Stimulated activated CD4-positive, alpha-beta T cell treated with anti-CD3 and anti-CD28 coated beads, Interleukin-15, amount 100 ng/mL, for 48 hours (primary cell): ENCODE measurements at places on chromosomes 1 and 21.

DNA sequence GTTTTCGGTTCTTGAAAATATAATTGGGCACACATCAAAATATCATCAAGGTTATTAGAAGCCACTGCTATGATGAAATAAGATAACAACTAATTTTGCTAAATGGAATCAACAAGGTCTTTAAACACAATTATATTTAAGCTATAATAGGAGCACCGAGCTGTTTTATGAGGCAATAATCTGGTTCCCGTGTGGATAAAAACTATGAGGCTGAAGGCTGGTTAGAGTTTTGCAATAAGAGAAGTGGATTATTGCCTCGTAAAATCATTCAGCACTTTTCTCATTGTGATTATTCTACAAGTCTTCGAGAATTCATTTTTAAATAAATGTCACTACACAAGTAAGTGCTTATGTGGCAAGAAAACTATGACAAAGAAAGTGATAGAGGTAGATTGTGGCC, 975.7 kb upstream of the ADGRL2 start:
- no peak for DNase-seq

DNA sequence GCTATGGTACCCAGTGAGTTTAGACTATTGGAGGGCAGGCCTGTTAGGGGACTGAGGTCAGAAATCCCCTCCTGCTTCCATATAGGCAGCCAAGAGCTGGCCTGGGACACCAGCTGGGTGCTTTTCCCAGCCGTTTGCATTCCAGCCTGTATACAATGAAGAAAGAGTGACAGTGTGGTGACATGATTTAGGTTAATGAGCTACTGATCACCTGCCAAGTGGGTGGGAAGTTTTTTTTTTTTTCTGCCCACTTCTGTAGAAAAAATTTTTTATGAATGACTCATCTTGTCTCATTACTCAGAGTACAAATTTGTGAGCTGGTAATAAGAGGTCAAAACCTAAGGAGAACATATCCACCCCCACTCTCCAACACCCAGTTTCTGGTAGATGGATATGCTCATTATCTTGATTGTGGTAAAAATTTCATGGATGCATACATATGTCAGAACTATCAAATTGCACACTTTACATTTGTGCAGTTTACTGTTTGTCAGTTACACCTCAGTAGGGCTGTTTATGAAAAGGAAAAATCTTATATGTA, 16.4 kb upstream of the CGN start:
- no peak for DNase-seq

DNA sequence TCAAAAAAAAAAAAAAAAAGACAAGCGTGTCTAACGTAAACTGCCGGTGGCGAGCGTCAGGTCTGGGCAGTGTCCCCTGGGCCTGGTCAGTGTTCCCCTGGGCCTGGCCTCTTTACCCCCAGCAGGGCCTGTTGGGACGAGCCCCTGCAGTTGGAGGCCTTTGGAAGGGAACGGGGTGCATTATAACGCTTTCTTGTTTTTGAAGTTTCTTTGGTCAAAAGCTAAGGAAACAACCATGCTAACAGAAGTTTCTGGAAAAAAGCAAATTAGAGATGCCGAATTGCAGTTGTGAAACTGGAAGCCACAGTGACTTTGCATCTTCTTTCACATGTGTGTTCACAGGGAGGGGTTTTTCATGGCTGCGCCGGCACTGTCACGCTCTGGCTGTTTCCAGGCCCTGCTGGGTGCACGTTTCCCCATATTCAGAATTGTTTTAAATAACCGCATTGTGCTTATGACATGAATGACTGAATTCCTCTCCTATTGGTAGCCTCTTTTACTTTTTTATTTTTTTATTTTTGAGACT, 16.0 kb downstream of the RRP1 start:
- DNase-seq, result no peak

DNA sequence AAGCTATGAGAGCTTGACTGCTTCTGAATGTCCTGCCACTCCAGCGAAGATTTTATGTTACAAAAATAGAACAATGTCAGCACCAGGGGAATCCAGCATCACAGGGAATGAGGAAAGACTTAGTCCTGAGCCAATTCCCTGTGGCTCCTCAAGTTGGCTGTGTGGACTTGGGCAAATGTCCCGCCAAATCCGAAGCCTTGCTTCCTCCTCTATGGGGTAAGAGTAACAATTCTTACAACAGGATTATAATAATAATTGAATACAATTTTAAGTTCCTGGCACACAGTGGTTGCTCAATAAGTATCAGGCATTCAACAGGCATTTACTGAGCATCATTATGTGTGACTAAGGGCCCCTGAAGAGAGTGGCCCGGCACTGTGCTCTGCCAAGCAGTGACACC, 44.4 kb downstream of the STPG1 start:
- no peak for DNase-seq

DNA sequence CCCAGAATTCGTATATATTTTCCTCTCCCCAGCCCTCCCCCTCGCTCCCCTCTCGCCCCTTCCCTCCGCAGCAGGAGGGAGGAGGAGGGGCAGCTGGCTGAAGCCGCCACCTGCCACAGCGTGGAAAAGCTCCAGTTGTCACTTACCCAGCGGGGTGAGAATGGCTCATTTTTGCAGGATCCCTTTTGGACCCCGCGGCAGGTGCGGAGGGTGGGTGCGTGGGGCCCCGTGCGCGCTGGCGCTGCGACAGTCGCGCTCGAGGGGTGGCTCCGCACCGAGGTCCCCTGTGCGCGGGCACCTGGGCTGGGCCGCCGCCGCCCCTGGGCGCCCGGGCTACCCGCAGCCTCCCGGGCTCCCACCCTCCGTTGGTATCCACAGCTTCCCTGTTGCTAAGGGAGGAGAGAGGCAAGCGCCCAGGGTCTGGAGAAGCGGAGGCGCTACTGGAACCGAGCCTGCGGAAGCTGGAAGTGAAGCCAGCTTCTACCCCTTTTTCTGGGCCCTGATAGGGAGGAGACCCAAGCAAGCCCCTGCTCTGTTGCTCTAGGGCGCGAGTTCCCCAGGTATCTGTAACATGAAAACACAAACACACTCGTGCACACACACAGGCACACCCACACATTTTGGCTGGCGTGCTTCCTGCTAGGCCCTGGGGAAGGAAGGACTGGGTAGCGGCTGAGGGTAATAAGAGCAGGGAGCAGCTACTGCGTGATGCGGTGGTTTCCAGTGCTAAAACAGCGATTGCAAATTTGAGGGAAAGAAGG, at the start of gene ERICH3:
TSS of gene ERICH3 (minus strand) at position 442 of the 761 bp plus-strand sequence. CDS start at position 169, 273 bp downstream.
- no peak for DNase-seq

DNA sequence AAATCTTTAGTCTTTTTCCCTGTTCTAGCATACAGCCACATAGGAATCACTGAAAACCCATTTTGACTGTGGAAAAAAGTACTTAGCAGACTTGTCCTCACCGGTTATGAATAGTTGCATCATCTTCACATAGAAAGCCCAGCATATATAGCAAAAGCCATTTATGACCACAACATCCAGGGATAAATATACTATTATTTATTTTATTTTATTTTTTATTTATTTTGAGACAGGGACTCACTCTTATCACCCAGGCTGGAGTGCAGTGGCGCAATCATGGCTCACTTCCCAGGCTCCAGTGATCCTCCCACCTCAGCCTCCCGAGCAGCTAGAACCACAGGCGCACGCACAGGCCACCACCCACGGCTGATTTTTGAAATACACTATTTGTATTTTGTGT, 175.3 kb downstream of the GALNT2 start:
- no peak for DNase-seq

- DNase-seq, result no peak
These were observed 151.0 kb upstream of the KCNJ6 start for GRCh38 chr21:38067086-38067739.

- no peak for DNase-seq
These were observed 4.0 kb downstream of the ABCG1 start for GRCh38 chr21:42222821-42223390.

DNA sequence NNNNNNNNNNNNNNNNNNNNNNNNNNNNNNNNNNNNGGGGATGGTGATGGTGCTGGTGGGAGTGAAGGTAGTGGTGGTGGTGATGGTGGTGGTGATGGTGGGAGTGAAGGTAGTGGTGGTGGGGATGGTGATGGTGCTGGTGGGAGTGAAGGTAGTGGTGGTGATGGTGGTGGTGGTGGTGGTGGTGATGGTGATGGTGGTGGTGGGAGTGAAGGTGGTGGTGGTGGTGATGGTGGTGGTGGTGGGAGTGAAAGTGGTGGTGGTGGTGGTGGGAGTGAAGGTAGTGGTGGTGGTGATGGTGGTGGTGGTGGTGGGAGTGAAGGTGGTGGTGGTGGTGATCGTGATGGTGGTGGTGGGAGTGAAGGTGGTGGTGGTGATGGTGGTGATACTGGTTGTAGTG, 93.6 kb downstream of the CRYAA start:
- DNase-seq, result no peak

- DNase-seq, result no peak
These were observed 947 bp upstream of the RIT1 start for GRCh38 chr1:155912056-155912536.

GRCh38 chr1:95536501-95536900, 302.5 kb downstream of the RWDD3 start:
- no peak for DNase-seq

DNA sequence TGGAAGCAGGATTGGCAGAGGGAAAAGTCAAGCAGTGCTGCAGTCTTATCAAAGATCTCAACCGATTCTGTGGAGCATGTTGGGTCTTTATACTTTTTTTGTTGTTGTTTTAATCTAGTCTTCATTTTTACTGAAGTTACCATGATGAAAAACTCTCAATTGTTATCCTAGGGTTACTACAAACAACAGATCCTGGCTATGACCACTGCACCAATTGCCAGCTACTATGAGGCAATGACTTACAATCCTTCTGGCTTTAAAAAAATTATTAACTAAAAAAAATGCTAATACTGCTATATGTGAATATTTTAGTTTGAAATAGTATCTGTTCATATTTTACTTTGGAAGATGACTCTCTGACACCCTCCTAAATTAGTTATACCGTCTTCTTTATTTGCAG, 145.9 kb downstream of the CNIH3 start:
- no peak for DNase-seq

GRCh38 chr1:23453455-23454000, 29.0 kb upstream of the TCEA3 start:
- DNase-seq, result no peak

- no peak for DNase-seq
These were observed 37.0 kb downstream of the VTCN1 start for GRCh38 chr1:117173691-117174090.

GRCh38 chr1:101003012-101003650, 22.5 kb downstream of the DPH5 start:
- DNase-seq, result no peak

- no peak for DNase-seq
These were observed 670.0 kb downstream of the NCAM2 start for GRCh38 chr21:21668198-21668597.

DNA sequence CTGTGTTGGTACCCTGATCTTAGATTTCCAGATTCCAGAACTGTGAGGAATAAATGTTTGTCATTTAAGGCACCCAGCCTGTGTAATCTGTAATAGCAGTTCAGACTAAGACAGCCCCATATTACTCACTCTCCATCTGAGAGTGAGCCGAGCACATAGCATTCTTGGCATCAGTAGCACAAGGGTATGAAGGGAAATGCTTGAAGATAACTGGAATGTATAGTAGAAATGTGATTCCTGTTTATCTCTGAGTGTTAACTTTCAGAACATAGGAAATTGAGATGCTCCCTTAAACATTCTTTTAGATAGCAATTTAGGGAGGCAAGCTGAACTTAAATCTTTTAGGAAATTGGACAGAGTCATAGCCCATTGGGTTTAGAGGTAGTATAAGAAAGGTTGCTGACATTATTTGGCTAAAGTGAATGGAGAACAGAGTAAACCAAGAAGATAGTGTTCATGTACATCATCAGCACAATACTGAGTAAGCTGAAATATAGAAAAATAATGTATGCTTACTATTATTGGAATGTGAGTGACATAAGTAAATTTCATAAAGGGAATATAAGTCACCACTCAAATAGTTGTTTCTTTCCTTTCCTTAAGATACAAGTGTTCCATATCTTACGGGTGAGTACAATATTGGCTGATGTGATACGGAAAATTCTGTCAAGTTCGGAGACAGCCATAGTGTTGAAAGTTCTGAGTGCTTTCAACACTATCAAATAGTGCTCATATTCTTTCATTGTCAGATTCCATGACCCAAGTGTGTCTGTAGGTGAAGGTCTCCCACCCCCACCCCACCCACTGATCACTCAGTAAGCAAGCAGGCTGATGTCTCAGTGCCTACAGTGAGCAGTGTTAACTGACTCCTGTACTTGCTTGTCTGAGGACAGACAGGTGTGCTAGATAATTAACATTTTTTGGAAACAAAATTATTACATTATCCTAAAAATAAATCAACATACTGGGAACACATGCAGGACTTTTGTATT, 73.7 kb downstream of the LRRC8D start:
- DNase-seq, result no peak

- DNase-seq, result no peak
These were observed 3.2 kb upstream of the TTLL10 start for GRCh38 chr1:1170215-1171091.

DNA sequence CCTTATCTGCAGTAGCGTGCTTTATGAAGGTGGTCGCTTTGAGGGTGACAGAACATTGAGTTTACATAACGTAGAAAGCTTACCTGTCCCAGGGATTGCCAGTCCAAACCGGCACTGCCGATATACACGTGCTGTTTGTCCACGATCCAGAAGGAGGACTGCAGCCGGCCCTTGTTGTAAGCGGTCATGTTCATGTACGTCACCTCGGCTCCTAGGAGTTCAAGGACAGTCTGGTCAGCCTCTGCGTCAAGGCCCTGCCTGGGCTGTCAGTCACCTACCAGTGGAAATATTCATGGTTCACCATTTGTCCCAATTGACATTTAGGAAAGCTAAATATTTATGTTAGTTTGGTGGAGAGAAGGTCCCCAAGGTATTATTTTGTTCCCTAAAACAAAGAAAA, 221.0 kb upstream of the MAP1LC3C start:
- no peak for DNase-seq

- no peak for DNase-seq
These were observed 68.9 kb downstream of the NMNAT2 start for GRCh38 chr1:183349201-183349711.

DNA sequence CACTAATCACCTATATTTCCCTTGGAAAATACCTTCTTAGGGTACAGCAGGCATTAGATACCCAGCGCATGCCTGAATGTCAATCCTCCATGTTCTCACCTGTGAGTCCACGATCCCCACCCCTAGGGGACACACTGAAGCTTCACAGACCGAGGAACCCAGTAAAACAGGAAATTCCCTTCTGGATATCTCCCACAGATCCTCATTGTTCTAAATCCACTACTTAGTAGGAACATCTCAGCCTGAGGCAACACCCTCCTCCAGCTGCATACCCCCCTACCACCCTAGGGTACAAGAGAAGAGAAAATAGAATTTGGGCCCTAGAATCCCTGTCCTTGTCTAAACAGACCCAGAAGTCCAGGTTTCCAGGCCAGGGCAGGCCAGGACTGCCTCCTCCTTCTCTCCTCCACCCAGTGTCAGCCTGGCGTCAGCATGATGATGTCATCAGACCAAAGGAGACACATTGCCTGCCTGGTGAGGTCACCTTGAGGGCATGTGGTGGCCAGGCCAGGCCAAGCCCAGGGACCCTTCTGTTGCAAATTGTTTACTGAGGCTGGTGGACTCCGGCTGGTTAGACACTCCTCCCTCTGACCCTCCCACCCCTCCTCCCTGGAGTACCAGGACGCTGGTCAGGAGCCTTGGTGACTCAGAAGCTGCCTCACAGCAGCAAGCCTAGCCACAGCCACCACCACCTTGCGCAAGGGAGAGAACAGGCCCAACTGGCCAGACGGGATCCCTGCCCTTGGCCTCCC, 6.2 kb downstream of the NECTIN4 start:
- no peak for DNase-seq
